ENCODE measurements at places on chromosomes 4 and X.

GRCh38 chr4:80362578-80363181 is 27.1 kb downstream of the CFAP299 start:
- DNase-seq: peak; percentile 9

DNA sequence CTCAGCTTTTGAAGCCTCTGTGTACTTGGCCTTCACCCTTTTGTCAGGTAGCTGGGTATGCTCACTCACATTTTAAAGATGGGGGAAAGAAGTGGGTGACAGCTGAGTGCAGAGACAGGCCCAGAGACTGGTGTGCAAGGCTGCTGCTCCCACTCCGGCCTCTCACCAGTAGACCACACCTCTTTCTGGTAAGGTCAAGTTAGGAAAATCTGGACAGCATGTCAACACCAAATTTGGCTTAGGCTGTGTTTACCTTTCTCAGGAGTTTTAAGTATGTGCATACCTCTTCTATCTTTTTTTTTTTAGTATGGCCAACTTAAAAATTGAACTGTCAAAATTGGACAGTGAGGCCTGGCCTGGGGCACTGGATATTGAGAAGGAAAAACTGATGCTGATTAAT is 66.6 kb downstream of the CLDN22 start:
- DNase-seq: no peak

DNA sequence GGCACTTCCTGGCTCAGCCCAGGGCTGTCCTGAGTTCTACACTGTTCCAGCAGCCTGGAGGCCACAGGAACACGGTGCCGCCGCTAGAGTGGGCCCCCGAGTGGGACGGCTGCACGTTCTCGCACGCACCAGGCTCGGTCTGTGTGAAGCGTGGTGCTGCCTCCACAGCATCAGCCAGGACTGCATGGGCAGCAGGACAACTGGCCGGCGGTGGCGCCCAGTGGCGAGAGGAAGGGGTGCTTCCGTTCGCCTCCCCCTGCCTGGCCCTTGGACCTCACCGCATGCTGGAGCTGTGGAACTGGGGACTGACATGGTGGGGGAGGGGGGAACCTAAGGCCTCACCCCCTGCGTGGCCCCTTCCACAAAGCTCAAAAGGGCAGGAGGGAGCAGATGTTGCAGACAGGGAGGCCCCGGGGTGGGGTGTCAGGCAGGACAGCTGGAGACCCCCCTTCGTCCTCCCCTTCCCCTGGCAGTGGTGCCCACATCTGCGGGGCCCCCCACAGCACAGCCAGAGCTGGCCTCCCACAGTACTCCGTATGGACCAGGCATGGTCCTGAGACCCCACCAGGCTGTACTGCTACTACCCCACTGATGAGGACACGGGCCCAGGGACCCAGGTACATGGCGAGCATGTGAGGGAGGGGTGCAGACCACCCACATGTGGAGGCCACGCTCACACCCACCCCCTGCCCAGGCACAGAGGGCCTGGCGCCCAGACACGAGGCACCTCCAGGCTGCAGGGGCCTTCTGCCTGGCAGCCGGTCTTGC is 58.5 kb downstream of the ACOX3 start:
- DNase-seq: no peak

DNA sequence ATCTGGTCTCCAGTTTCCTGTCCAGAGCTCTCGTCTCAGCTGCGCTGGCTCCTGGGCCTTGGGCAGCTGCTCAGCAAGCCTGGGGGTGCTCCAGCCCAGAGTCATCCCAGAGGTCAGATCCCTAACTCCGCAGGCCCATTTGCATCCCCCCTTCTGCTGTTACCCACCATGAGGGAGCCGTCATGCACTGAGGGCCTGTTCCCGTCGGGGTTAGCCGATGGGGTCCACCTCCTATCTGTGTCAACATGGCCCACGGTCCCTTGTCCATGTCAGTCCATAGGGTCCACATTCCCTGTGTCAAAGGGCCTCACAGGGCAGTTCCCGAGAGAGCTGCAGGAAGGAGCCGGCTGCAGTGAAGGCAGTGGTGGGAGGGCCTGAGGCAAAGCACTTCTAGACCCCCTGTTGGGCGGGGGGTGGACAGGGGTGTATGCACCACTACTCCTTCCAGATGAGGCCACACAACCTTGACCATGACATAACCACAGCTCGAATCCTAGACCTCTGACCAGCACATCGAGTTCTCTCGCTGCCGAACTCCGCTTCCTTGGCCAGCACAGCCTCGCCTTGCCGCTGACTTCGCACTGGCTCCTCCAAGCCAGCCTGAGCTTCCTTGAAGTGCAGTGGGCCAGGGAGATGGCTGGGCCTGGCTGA is 24.9 kb downstream of the WDR1 start:
- DNase-seq: no peak

DNA sequence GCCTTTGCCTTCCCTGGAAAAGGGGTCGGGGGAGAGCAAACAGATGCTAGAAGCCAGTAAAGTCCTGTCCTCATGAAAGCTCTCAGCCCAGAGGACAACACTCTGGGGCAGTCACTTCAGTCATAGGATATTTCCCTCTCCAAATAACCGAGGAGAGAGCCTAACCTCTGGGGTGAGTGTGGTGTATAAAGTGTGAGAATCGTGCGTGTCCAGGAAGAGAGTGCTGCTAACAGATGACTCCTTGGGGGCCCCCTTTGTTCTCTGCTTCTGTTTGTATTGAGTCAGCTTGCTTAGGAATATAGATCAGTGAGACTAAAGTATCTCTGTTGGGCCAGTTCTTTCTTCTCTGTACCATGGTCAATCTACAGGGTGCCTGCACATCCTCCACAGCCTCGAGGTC is 247.2 kb downstream of the PALLD start:
- no peak for DNase-seq

- DNase-seq: no peak
These were observed 35.9 kb upstream of the TLR3 start for GRCh38 chr4:186033027-186033426.
